ENCODE measurements at places on chromosomes 12 and 14. TPM values are rescaled to one million over a fixed set of nuclear protein-coding genes. Genes with fewer than 3 reads are reported as not detected.

GRCh38 chr12:29831173-29831572 lies 47.4 kb upstream of the TMTC1 start:
- DNase-seq = no peak

- DNase-seq = no peak
Observed at GRCh38 chr12:18239526-18239925, 21.8 kb upstream of the PIK3C2G start.

The TMEM63C gene
- not detected for total RNA-seq

The SLC25A21 gene
- 1.4 TPM for total RNA-seq

The PARPBP gene
- total RNA-seq = 1.2 TPM

DNA sequence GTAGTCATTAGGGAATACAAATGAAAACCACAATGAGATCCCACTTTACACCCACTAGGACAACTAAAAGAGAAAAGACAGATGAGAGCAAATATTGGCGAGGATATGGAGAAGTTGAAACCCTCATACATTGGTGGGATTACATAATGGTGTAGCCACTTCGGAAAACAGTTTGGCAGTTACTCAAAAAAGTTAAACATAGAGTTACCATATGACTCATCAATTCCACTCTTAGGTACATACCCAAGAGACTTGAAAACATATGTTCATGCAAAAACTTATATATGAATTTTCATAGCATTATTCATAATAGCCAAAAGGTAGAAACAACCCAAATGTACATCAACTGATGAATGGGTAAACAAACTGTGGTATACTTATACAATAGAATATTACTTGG lies 27.1 kb downstream of the ALDH1L2 start:
- DNase-seq = no peak

- DNase-seq = no peak
Observed at GRCh38 chr12:95146769-95147168, 70.5 kb downstream of the FGD6 start.

The MIPOL1 gene
- 5.4 TPM for total RNA-seq

The GPR135 gene
- 6.8 TPM for total RNA-seq

The DCAF11 gene
- total RNA-seq = 50.1 TPM

The AMN gene
- total RNA-seq = 0.72 TPM

DNA sequence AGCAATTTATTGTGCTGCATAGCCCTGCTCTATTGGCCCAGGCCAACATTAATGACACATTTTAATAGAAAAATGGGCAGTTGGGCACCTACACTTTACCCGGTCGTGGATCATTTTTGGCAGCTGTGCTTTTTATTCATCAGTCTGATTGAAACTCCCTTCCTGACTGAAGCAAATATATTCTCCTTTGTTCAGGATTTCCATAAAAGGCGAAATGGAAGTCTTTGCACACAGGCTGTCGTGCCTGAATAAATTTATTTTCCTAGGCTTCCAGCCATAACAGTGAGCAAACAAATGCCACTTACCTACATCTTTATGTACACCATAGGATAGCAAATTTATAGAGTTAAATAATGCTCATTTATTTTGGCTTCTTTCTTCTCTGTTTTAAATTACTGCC lies 480.7 kb upstream of the DCN start:
- no peak for DNase-seq

DNA sequence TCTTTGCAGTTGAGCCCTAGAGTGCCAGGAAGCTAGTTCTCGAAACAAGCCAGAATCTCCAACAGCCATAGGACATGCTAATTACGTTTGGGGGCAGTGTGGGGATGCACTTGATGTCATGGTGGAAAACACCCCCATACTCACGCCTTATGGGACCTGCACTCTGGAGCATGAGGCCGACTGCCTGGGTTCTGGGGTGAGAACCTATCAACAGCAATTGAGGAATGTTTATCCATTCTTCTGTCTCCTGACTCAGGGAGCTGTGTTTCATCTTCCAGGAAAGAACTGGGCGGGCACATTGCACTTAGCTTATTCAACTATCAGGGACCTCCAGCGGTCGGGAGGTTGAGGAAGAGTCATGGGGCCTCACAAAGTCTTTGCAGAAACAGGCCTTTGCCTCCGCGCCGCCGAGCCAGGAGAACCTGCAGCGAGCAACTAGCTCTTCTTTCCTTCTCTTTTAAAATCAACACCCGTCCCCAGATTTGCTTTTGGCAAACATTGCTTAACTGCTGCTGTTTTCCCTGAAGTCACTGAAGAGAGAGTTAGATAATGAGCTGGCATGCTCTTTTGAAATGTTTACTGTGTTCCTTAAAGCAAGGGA lies 226.1 kb upstream of the DIO3 start:
- DNase-seq = no peak

The KRT83 gene
- not detected for total RNA-seq

DNA sequence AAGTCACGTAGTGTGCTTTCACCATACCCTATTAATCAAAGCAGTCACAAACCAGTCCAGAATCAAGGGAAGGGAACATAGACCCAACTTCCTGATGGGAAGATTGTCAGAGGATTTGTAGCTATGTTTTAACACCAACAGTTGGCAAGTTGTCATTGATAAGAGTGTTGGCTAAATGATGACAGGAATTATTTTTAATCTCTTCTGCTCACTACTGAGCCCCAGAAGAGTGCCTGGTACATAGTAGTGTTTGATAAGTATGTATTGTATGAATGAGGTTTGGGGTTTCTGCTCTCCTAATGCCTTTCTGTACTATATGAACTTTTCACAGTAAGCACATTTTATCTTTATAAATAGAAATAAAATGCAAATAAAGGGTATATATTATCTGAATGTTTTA lies 14.7 kb downstream of the HCFC2 start:
- no peak for DNase-seq

GRCh38 chr12:131793243-131794022 lies 34.8 kb upstream of the MMP17 start:
- DNase-seq = no peak

GRCh38 chr14:103680491-103681231 lies 34.6 kb downstream of the XRCC3 start:
- no peak for DNase-seq

DNA sequence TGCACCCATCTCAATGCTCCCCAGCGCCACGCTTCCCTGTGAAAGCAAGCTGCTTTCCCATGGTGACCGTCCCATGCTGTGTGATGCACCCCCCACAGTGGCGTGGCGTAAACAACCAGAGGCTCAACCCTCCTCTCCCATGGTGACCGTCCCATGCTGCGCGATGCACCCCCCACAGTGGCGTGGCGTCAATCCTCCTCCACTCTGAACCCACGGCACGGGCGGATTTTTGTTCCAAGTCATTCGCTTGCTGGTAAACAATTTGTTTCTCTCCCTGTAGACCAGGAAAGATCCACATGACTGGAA lies 8.9 kb downstream of the STX2 start:
- no peak for DNase-seq

- DNase-seq = no peak
Observed at GRCh38 chr12:6494258-6494743, 399 bp downstream of the NCAPD2 start.

The FAIM2 gene
- 5.0 TPM for total RNA-seq

The TRHDE gene
- total RNA-seq = 12.8 TPM

- DNase-seq = no peak
Observed at GRCh38 chr12:62258941-62259630, 1.1 kb upstream of the USP15 start.

GRCh38 chr14:75018694-75019093 lies 16.0 kb downstream of the EIF2B2 start:
- no peak for DNase-seq
